ENCODE measurements at places on chromosomes 2 and 18.

DNA sequence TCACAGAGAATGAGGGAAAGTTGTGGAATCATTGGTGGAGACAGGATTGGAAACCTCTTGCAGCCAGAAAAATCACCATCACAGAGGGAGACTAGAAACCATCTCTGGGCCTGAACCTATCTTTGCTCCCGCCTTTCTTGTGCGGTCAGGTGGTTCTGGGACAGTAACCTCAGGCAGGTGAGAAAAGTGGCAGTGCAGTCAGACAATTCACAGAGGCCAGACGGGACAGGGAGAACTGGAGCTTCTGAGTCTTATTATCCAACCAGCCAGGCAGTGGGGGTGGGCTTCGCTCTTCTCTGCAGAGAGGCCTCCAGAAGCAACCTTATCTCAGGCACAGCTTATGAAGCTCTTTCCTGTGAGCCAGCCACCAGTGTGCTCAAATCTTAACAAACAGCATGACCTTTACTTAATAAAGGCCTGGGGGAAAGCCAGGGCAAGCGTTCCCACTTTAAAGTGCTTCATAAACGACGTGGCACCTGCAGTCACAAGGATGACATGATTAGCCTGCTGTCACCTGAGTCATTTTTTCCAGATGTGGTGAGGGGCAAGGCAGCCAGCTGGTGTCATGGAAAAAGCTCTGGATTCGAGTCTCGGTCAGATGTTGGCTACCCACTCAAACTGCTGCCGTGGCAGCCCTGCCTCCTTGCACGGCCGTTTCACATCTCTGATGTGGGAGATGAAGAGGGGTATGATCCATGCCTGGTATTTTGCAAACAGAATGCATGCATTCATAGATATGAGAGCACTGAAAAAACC, 109.7 kb downstream of the B3GNT2 start:
- DNase-seq, result peak; percentile 5

DNA sequence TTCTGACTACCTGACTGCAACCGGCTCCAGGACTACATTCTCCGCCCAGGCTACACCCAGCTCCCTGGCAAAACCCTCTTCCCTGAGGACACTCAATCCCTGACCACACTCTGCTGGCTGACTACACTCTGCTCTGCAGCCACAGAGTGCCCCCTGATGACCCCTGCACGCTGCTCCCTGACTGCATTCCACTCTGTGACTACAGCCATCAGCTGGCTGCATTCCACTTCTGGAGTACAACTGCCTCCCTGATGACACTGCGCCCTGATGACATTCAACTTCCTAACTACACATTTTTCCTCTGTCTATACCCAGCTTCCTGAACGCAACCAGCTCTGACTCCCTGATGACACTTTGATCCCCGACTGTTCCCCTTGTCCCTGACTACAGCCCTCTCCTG, 71.3 kb upstream of the NRXN1 start:
- DNase-seq, result no peak

DNA sequence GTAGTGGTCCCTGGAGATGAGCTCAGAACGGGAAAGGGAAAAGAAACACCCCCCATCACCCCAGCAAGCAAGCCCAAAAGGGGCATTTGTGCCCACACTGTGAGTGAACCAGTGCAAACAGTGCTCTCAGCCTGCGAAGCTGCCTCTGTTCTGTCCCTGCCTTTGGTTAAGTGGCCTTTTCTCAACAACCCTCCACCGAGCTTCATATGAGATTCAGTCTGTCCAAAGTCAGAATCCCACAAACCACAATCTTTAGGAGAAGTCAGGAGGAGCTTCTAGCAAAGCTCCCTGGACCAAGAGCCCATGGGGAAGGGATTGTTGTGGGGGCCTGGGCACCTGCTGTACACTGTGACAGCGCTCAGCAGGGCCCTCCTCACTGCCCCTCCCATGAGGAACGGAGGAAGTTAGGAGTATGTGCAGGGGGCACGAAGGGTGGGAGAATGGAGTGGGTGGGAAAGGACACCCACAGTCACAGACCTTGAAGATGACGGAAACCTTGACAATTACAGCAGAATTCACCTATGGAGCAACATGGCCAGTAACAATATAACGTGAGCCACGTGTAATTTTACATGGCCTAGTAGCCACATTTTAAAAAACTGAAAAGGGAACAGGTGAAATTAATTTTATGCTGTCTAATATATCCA, 119.5 kb downstream of the SMAD7 start:
- DNase-seq, result no peak

DNA sequence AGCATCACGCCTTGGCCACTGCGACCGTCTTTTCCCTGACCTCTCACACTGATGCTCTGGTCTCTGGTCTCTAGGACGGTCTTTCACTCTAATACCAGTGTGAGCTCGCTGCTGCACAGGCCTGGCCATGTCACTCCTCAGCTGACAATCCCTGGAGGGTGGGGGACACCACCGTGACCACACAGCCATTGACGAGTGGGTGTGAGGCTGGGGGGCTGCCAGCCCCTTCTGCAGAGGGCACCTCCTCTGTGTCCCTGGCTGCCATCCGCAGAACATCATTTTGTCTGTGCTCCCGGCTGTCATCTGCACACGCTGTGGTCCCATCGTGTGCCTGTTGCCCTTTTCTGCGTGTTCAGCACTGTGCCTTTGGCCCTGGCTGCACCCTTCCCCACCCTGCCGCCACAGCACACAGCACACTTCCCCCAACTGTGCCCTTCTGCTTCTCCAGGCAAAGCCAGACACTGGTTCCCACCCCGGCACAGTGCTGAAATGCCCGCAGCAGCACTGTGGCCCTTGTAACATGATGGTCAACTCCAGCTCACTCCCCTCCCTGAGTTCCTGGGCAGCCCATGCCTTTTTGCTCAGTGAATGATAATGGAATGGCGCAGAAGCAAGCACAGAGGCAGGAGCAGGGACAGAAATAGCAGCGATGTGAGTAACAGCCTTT, 30.4 kb upstream of the INHBB start:
- no peak for DNase-seq

DNA sequence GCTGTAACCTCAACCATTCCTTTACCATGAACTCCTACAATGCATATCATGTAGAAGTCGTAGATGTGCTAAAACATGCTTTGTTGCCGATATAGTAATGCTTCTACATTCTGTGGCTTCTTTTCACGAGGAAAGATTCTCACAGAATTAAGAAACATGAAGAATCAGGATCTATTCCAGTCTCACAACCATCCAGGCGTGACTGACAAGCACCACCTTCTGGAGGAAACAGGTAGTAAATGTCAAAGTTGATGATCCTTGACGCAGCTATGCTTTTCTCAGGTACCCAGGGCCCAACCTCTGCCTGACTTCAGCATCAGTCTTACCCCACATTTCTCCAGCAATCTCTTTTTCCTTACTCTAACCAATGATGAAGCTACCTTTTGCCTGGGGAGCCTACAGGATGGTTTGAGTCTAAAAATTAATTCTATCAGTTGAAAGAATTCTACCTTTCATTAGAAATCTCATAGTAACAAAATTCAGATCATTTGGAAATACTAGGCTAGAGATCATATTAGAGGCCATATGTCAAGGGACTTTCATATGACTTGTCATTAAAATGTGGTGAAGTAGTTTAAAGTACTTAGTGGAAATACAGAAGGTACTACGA, 123.3 kb upstream of the RND3 start:
- DNase-seq, result no peak

DNA sequence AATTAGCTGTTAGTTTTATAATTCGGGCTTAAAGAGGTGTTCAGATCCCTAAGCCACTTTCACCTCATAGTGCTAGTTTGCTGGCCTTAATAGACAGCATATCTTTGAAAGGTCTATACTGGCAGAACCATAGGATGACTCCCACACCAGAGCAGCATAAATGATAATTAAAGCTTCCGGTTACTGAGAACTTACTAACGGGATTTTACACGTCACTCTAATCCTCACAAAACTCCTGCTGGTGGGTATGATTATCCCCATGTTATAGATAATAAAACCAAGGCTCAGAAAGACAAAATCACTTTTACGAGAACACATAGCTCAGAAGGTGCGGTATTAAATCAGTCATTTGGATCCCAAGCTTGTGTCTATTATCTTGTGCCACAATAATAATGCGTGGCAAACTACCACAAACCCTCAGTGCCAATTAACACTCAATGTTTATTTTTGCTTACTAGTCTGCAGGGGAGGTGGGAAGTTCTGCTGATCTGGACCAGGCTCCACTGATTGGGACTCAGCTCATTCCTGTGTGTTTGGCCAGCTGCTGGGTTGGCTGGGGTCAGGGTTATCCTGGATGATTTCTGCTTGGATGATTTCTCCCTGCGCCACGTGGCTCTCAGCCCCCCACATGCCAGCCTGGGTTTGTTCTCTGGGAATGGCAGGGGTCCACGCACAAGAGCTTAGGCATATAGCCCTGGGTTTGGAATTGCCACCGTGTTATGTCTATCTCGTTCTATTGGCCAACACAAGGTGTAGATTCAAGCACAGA, 62.3 kb downstream of the TRIB2 start:
- no peak for DNase-seq

DNA sequence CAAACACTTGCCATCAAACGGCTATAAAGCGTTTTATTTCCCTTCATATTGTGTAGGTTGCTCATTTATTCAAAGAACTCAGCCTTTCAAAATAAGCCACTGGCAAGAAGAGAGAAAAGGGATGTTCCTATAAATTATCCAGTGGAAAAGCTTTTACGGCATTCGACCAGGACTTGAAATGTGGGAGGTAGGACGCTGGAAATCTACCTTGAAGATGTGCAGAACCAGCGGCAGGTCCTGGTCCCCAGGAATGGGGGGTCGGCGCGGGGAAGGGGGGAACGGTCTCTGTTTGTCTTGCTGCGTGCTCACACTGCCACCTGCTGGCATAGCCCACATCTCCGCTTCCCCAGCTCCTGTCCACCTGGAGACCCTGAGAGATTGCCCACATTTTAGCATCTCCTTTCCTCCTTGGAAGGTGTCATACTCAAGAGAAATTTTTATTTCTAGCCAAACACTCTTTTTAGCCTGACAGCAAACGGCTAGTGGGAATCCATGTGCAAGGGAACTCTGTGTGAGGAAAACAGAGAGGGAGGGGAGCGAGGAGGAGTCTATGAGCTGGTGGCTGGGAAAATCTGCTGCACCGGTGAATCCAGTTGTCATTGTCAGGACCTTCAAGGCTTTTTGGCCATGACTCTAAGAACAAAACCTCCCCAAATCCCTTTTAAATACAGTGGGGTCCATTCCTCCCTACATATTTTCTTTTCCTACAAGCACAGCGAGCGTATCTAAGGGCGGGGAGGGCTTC, 349.0 kb upstream of the PKDCC start:
- DNase-seq, result no peak

- DNase-seq, result no peak
Measured at GRCh38 chr2:225763711-225764110, 364.2 kb downstream of the NYAP2 start.

DNA sequence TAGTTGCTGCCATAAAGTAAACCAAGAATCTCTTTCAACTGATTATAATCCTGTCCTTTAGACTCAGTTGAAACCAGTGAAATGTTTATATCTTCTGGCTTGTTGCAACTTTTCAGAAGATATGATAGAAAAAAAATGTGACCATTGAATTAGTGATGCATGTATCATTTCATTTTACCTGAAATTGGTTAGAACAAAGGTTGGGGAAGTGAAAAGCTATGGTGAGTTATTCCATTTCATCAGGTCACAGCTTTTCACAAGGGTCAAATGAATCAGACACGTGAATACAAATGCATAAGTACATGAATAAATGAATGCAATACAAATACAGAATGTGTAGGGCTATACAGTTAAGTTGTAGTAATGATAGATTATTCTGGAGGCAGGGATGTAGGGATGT, 15.1 kb downstream of the CCDC85A start:
- no peak for DNase-seq

DNA sequence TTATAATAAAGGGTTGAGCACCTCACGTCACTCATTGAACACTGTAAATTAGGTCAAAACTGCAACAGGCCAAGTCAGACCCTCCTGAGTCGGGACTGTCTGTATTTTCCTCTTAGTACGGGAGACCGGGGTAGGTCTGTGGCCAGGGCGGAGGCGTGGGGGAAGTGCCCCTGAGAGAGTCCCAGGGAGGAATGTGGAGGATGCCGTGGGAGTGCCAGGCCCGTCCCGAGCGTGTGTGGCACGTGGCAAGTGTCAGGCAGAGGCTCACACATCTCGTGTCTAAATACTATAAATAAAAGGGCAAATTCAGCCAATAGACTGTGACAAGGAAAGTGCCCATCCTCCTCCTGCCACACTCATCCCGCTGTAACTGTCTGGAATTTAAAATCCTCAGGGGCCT, 6.3 kb upstream of the HDAC4 start:
- no peak for DNase-seq

- peak; percentile 74 for DNase-seq
Measured at GRCh38 chr2:231052494-231053451, 3.9 kb upstream of the PSMD1 start.

DNA sequence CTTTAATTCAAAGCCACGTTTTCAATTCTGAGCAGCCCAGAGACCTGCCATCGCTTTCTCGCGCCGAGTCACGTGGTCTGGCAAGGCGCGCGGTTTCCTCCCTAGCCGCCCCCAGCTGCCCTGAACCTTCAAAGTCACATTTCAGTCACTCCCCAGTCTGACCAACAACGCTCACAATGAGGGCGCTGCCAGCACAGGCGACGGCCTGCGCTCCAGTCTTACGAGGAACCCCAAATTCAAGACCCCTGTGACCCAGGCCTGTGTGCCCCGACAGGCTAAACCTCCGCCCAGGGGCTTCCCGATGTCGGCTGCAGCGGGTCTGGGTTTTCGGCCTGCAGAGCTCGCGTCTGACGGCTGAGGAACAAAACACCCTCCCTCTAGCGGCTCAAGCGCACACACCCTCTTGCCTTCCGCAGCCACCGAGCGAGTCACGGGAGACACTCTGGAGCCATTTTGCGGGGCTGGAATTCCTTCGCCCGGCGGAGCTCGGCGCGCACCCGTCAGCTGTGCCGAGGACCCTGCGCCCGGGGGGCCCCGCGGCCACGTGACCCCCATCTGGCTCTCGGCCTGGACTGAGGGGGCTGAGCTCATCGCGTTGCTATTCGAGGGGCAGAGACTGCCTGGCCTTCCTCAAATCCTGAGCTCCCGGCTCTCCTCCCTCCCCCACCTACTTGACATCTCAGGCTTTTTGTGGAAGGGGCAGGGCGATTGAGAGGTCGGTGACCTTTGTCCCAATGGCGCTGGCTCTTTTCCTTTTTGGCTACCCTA, 69.9 kb upstream of the ITGB6 start:
- peak; percentile 59 for DNase-seq

GRCh38 chr2:127551221-127551930, 15.9 kb downstream of the MYO7B start:
- DNase-seq, result no peak

DNA sequence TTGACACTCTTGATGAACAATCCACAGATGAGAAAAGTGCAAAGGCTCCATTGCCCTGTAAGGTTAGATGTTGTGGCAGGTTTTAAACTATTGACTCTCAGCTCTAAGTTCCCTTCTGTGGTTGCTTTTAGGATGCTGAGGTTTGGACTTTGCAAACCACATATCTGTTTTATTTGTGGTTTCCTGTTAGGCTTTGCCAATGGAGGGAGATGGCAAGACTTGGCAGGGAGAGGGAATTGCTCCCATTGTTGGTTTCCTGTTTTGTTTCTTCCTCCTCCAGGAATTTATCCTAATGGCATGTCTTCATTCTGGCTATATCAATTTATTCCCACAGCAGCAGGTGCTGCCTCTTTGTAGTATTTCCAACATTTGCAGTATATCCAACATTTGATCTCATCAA, 772.3 kb downstream of the LRRTM4 start:
- no peak for DNase-seq

Measured in activated T-helper 9 cell treated with anti-CD3 and anti-CD28 coated beads, Interleukin-2, amount 50 U/mL, for 16 hours (primary cell).